ENCODE measurements at places on chromosomes 12 and 14.
A peak's percentile ranks its signal among the peaks of the same experiment; 100 is the strongest.

- DNase-seq: no peak
Measured at GRCh38 chr14:75449696-75450095, 21.9 kb downstream of the JDP2 start.

- DNase-seq: no peak
Measured at GRCh38 chr12:57756406-57757341, 1.8 kb downstream of the MARCHF9 start.

DNA sequence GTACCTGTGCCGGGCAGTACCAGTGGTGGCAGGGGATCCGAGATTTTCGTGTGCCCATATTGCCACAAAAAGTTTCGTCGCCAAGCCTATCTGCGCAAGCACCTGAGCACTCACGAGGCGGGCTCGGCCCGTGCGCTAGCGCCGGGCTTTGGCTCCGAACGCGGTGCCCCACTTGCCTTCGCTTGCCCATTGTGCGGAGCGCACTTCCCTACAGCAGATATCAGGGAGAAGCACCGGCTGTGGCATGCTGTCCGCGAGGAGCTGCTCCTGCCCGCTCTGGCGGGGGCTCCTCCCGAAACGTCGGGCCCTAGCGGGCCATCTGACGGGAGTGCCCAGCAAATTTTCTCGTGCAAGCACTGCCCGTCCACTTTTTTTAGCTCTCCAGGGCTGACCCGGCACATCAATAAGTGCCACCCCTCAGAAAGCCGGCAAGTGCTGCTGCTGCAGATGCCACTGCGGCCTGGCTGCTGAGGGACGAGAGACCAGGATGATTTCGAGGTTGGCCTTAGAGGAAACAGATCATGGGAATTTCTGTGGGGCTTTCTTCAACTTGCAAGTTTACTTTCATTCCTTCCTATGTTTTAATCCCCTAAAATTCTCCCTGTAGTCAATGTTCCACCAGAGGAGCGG is 1.6 kb downstream of the INSM2 start:
- DNase-seq: no peak

DNA sequence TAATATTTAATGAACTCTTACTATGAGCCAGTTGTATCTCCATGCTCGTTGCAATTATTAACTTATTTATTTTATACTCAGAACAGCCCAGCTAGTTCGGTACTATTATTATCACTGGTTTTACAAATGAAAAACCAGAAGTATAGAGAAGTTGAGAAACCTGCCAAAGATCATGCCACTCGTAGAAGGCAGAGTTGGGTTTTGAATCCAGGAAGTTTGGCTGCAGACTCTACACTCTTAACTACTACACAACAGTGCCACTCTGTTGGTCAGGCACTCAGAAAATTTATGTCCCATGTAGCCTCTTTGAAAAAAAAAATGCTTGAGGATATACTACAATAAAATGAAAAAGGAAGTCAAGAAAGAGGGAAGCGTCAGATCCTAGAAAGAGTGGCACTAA is 71.5 kb upstream of the ARID2 start:
- DNase-seq: no peak

GRCh38 chr14:55354500-55354899 is 57.1 kb downstream of the ATG14 start:
- peak; percentile 37 for DNase-seq

- DNase-seq: no peak
Measured at GRCh38 chr12:19533567-19533966, 94.3 kb downstream of the AEBP2 start.

- DNase-seq: no peak
Measured at GRCh38 chr12:93127107-93127560, 198.0 kb upstream of the EEA1 start.

- DNase-seq: no peak
Measured at GRCh38 chr12:54018468-54018984, 9.7 kb upstream of the HOXC6 start.

GRCh38 chr14:85052646-85053045 is 477.3 kb upstream of the FLRT2 start:
- no peak for DNase-seq

DNA sequence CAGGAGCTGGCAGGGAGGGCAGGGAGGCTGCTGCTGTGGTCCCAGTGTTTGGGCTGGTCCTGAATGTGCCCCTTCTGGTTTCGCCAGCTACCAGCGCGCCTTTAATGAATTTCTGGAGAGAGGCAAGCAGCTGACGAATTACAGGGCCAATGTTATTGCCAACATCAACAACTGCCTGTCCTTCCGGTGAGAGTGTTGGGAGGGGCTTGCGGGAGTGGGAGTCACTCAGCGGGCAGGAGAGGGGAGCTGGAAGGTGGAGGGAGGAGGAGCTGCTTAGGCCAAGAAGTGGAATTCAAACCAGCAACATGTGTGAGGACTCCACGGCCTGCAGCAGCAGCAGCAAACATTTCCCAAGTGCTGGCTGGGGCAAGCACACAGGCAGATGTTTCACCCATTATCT is 7.7 kb downstream of the TNFAIP2 start:
- no peak for DNase-seq

GRCh38 chr12:107450541-107450940 is 235.1 kb upstream of the PWP1 start:
- DNase-seq: no peak

- no peak for DNase-seq
Measured at GRCh38 chr12:25257590-25258324, 7.0 kb upstream of the KRAS start.

DNA sequence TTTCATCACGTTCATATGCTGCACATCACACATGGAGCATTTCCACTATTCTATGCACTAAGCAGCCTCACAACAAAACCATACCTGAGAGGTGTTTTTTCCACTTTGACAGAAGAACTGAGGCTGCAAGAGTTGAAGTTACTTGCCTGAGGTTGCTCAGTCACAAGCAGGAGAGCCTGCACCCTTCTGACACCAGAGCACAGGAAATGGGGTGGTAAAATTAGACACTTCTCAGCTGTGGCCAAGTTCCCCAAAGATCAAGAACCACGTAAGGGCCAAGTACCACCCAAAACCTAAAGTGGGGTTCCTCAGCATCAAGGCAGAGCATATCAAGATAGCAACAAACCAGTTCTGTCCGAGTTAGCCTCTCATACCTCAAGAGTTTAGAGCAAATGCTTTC is 185.8 kb downstream of the CAPZA3 start:
- DNase-seq: no peak

- DNase-seq: no peak
Measured at GRCh38 chr12:32549675-32550079, 129.4 kb upstream of the DNM1L start.

DNA sequence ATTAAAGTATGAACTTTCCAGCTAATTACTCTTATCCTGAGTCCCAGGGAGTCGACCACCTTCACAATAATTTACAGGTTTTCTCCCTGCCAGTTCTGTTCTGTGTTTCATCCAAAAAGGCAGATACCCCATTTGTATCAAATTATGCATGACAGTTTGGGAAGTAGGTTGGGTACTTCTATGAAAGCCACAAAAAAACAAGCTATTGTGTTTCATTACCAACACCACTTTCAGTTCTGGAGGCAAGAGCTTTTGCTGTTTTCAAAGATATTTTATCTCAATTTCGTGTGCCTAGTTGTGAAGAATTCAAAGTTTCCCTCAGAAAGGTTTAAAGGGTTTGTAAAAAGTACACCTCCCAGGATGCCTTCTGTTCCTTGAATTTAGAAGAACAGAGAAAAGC is 557.4 kb downstream of the FLRT2 start:
- DNase-seq: no peak
